Thoracic aorta (tissue), 2 donors: ENCODE measurements at places on chromosomes 16 and 17.

GRCh38 chr16:14263011-14263410 lies 191.9 kb downstream of the MRTFB start:
- no peak for DNase-seq

DNA sequence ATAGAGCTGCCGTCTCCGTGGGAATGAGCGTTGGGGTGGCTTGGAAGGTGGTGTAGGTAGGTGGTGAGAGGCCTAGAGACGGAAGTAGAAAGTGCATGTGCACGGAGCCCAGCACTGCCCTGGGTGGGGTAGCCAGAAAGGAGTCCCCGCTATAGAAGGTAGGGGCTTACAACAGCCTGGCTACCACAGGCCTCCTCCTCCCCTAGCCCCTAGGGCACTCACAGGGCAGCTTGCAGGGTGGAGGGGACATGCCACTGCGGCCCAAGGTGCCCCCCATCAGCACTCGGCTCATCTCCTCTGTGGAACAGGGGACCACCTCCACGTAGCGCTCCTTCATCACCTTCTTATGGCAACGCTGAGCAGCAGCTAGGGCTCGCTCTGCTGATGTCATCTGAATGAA lies 5.0 kb downstream of the ESRP2 start:
- DNase-seq, result no peak

DNA sequence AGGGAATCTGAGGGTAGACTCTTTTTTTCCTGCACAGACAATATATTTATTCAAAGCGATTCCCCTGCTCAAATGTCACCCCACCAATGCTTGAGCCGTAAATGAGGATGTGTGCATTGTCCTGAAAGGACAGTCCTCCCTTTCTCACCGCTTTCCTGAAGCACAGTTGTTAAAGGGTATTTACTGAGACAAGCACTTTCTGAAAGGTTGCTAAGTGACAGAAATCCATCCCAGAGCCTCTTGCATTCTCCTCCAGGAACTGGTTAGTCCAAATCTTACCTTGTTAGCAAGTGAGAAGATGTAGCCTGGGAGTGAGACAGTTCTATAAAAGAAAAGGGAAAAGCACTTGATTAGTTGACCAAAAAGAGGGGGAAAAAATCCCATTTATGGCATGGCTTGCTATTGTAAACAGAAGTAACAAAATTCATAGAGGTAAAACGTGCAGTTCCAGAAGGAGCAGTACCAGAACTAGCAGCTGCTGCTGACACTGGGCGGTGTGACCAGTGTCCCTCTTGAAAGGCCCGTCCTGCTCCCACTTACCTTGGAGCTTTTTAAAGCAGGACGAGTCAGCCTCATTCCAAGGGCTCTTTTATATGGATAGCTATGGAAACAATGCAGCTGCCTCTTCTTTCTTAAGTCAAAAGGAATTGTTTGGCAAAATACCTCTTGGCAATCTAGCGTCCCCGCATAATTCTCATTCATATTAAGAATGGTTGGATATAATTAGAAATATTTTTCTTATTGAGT lies at the start of gene MYH2:
Gene MYH2 (minus strand): TSS at position 563 of the 747 bp plus-strand sequence. CDS start 1,738 bp downstream, outside the sequence.
- no peak for DNase-seq

DNA sequence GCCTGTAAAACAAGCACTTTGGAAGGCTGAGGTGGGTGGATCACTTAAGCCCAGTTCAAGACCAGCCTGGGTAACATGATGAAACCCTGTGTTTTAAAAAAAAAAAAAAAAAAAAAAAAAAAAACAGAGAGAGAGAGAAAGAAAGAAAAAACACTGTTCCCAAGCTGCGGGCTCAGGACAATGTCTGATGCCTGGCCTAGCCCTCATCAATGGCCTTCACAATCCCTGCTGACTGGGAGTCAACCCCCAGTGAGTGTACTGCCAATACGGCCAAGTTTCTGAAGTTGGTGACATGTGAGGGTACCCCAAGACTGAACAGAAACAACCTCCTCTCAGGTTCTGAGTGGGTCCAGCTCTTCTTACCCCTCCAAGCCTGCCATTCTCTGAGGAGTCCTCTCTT lies 116.5 kb downstream of the ZNF778 start:
- no peak for DNase-seq

DNA sequence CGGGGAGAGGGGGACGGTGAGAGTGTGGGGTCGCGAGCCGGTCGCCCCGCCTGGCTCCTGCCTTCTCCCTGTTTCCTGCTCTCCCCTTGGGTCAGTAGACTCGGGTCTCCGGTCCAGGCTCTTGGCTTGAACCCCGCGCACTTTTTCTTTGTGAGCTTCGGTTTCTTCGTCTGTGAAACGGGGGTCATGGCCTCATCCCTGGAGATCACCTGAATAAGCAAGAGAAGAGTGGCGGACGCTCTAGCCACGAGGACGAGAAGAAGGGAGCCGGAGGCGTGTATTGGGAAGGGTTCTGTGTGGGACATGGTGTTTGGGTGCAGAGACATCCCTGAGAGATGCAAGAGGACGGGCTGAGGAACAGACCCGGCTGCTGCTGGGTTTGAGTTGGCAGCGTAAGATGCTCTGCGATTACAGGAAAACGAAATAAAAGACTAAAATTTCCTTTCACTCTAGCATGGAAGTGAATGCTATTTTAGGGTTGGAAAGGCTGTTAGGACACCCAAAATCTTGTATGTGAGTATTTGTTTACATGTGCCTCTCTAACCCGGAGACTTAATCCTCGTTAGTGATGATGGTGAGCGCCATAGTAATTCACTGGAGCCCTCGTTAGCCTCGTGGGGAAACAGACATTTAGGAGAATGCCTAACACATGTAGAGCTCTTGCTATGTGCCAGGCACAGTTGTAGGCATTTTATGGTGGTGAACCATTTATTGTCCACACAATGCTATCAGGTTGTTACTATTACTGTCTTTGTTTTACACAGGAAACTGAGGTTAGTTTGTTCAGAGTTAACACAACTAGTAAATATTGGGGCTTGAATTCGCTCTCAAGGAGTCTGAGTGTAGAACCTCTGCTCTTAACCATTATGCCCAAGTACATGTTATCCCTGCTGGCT lies 646 bp downstream of the KIF22 start:
- no peak for DNase-seq

DNA sequence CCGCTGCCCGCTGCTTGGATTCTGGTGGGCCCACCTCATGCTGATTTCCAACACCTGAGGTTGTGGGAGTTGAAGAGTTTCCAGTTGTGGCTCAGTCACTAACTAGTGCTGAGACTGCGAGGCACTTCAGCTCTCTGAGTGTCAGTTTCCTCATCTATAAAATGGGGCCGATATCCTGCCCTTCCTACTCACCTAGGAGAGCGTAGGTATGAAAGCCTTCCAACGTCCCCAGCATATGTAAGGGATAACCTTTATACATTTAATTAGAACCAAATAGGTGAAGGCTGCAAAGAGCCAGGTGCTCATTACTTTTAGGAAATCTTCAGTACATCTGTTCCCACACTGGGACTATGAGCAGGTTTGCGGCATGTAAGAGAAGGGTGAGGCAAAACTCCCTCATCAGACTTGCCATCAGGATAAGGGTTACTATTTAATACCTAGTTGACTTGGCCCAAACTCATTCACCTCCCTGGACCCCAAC lies 782 bp upstream of the KIF18B start:
- no peak for DNase-seq

DNA sequence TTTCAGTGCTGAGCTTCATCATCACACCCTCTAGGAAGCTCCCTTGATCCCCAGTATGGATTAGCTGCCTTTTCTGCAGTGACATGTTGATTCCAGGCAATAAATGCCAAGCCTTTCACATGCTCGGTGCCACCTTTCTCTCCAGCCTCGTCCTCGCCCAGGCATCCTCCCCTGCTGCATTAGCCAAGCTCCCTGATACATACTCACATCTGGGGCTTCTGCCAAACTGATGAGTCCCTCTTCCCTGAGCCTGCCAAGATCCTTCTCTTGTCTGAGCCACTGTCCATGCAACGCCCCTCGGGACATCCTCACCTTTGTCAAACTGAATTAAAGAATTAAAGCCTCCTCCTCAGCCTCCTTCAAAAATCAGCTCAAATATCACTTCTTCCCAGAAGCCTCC lies 538.5 kb upstream of the CDH11 start:
- no peak for DNase-seq

- no peak for DNase-seq
These were observed 44.1 kb upstream of the SEC14L1 start for GRCh38 chr17:77096570-77097214.

- DNase-seq, result no peak
These were observed 8.0 kb upstream of the SLC6A2 start for GRCh38 chr16:55647798-55648197.

DNA sequence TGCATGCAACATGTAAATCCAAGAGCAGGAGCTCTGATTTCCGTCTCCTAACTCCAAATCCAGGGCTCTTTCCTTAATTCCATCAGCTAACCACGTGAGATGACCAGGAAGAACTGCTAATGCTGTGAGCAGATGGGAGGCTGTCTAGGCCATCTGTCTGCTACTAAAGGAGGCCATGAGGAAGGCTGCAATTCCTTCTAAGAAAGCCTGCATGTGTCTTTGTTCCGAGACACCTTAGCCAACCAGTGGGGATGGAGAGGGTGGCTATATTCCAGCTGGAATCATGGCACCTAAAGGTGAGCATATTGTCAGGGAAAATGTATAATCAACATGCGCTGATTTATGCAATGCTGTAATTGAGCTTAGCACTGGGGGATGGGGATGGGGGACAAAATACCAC lies 267.2 kb upstream of the CDH5 start:
- no peak for DNase-seq

GRCh38 chr17:81553616-81554181 lies 1.5 kb upstream of the FAAP100 start:
- no peak for DNase-seq

DNA sequence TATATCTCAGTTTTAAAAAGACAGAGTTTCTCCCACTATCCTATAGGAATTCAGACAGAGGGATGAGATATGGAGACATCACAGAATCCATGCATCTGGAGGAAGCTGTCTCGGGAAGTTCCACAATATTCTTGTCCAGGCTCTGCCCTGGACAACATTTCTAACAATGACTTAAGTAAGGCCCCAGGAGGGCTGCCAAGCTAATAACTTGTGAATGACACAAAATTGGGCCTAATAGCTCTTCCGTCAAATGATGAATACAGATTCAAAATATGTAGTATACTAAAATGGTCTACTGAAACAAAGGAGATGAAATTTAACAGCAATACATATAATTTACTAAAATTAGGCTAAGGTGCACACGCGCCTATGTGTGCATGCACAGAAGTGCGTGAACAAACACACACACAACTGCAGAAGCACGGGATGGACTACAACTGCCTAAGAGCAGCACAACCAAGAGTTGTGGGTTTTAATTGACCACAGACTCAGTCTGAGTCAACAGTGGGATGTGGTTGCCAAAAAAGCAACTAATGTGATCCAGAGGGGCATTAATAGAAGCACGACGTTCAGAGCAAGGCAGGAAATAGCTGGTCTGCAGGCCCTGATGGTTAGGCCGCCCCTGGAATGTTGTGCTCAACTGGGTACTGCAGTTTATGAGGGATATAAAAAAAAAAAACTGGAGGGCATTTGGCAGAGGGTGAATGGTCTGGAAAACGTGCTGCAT lies 26.3 kb upstream of the HS3ST2 start:
- no peak for DNase-seq

DNA sequence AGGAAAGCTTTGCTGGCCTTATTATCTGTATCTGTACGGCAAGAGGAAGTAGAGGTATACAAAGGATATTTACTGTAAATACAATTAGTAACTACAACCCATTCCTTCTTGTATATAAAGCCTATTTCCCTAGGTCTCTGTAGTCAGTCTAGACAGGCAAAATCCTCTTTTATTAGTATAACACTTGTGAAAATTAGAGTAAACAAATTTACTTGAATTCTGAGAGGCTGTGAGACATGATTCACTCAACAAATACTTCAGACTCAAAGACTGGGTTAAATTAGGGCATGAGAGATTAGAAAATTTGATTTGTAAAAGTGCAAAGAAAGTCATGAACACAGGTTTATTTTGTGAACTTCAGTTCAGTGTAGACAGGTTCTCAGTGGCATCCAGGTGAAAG lies 30.9 kb upstream of the CDH8 start:
- no peak for DNase-seq

GRCh38 chr17:27356091-27356705 lies 62.3 kb downstream of the WSB1 start:
- DNase-seq, result no peak

DNA sequence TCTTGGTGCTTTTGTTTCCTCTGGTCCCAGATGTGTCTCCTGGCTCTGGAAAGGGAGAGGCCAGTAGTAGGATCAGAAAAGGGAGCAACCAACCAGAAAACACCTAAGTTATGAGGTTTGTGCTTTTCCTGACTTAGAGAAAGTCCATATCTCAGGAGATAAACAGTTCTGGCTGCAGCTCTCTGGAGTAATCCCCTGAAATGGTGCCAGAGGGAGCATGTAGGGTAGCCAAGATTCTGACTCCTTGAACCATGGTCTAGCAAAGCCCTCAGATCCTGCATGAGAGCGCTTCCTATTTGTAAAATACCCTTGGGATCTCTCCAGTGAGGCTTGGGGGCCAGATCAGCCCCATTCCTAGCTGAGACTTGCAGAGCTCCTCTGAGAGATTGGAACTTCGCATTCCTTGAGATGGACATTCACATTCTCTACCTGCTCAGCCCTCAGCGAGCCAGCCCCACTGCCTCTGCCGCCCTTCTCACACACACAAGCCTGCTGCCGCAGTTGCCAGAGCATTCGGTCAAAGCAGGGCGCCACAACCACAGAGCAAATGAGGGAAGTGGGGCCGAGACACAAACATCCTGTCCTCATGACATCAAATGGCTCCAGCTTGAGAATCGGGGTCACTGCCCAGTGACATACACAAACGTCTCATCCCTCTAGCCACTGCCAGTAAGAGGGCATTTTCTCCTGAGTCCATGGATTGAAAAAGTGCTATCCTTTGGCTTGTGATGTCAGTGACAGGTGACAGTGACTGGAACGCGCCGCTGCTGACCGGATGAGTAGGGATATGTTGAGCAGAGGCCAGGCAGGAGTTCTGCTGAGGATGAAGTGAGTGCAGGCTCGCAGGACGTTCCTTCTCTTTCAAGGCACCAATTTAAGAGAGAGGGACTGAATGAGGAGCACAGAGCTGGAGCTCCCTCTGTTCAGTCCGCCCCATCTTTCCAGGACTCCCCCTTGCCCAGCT lies 5.0 kb downstream of the ABHD15 start:
- DNase-seq, result no peak

- no peak for DNase-seq
These were observed at the start of gene SRCIN1 for GRCh38 chr17:38605841-38606645. Gene SRCIN1, minus strand, starts transcription at chr17:38605952. Its CDS starts 247 bp downstream, at chr17:38605705.
